Nucleus accumbens (tissue), 56 donors: ENCODE measurements at places on chromosomes 3 and 15.

GRCh38 chr3:157107037-157107436 is 52.9 kb downstream of the CCNL1 start:
- no peak for DNase-seq

DNA sequence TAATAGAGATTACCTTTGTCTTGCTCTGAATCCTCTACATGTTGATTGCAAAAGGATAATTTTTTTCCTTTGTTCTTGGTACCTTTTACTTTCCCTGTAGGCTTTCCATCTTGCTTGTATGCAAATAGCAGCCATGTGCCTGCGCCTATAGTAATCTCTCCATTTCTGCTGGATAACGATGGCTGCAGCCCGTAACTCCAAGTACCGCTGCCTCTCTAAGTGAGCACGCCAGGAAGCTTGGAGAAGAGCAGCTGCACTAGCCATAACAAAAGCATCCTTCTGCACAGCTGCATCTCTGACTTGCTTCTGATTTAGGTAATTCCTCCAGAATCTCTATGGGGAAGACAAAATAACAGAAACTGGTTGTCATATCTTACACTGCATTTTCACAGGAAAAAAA is 89.3 kb downstream of the NR2E3 start:
- no peak for DNase-seq

DNA sequence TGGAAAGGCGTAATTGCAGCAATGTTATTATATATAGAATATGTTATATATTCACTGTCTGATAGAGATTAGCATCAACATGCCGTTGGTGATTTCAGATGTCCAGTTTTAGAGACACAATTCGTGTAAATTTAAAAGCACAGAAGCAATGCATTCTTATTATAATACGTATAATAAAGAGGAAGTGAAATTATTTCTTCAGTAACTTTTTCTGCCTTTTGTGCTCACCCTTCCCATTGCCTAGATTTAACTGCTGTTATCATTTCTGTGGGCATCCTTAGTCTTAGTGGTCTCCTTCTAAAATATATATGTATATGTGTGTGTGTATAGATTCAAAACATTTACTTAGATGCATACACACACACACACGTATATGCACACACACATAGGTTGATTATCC is 592.5 kb upstream of the GOLIM4 start:
- no peak for DNase-seq

DNA sequence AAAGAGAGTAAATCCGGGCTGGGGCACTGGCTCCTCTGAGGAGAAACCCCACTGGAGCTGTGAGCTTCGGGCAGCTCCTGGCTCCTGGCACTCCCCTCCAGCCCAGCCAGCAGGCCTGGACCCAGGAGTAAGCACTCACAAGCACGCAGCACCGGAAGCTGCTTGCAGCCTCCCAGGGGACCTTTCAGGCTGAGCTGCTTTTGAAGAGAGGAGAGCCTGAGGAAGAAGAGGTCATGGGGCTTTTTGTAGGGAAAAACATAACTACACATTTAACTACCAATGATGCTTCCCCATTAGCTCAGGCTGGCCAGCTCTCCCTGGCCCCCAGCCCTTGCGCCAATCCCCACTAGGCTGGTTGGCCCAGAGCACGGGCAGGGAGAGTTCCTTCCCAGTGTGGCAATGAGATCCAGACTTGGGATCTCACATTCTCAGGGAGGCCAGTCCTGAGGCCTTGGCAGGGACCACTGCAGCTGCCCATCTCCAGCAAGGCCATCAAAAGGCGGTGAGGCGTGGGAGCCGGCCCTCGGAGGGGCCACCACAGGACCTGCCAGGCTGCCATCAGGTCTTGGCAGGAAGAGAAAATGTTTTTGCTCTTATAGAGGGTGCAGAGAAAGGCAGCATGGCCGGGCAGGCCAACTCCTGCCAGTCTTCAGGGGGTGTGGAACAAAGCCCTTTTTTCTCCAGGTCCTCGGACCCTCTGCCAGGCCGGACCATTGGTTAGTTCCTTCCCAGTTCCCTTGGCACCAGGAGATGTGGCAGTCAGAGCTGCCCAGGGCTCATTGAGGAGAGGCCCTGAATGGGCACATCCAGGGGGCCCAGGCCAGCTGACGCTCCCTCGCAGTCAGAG is 41.5 kb upstream of the MFGE8 start:
- DNase-seq = no peak

- no peak for DNase-seq
Observed at GRCh38 chr3:31331278-31331677, 201.4 kb upstream of the STT3B start.

DNA sequence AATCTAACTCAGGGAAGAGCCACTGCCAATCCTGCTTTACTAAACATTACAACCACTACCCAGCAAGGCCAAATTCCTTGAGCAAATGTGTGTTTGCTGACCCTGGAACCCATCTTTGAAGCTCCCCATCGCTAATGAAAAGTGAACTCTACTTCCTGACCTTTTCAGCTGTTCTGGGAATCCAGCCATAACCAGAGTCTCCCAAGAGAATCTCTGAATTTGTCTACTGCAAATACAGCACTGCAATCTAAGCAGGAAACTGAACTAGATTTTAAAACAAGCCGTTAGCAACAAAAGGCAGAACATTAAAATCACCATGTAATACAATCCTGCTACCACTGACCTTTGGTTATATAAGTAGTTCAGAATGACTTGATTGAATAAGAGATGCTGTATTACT is 309.2 kb downstream of the MAGI1 start:
- no peak for DNase-seq

DNA sequence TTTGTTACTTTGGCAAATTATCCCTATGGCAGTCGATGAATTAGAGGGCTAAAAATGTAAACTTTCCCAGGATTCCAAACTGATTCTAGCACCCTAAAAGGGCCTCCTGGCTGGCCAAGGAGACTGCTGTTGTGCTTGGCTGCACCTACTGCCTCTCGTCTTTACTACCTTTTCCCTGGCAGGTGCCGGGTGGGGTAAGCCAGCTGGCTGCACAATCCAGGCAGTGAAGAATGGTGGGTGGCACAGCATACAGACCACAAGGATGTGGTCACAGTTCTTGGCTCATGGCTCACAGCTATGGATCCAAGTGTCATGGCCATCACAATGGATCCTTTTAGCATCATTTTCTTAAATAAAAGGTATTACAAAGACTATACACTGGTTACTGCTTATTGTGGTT is 20.7 kb upstream of the SLC25A26 start:
- DNase-seq = no peak

DNA sequence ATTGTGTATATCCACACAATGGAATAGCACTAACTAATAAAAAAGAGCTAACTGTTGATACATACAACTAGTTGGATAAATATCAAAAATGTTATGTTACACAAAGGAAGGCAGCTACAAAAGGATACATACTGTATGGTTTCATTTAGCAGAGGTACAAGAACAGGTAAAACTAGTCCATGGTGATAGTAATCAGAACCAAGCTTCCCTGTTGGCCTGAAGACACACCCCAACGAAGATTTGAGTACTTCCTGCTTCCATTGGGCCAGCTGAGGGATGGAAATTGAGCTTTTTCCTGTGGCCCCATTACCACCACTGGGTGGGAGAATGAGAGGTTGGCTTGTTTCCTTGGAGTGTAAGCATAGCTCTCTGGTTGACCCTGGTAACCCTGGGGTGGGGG is 117.3 kb upstream of the CADPS start:
- no peak for DNase-seq

- no peak for DNase-seq
Observed at GRCh38 chr3:8488411-8488810, 13.2 kb upstream of the LMCD1 start.

DNA sequence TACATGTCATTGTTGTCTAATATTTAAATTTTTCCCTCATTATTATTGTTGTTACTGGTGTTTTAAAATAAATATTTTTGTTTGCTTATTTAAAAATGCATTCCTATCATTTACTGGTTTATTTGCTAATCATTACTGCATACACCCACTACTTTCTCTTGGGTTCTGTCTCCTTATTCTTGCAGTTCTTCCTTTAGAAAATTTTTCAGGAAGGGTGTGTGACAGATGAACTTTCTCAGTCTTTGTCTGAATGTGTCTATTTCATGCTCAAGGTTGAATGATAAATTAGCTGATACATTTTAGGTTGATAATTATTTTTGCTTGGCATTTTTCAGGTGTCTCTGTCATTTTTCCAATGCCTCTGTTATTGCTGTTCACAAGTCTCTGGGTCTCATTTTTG is 7.4 kb downstream of the AQP9 start:
- no peak for DNase-seq

- no peak for DNase-seq
Observed at GRCh38 chr3:48636149-48636655, 941 bp upstream of the SLC26A6 start.

DNA sequence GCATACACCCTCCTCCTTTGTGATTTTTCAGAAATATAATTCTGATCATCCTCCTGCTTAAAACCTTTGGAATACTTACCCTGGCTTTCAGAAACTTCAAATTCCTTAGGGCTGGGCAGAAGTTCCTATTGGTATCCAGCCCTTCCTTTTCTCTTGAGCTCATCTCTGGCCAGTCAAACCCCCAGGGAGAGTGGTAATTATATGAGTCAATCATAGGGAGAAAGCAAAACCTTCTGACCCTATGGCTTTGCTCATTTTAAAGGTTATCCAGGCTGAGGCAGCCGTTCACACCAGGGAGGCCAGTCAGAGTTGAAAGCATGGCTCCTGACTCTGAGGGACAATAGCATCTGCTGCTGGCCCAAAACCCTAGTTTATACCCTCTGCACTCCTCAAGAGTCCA is 23.9 kb upstream of the CTNNB1 start:
- DNase-seq = no peak

DNA sequence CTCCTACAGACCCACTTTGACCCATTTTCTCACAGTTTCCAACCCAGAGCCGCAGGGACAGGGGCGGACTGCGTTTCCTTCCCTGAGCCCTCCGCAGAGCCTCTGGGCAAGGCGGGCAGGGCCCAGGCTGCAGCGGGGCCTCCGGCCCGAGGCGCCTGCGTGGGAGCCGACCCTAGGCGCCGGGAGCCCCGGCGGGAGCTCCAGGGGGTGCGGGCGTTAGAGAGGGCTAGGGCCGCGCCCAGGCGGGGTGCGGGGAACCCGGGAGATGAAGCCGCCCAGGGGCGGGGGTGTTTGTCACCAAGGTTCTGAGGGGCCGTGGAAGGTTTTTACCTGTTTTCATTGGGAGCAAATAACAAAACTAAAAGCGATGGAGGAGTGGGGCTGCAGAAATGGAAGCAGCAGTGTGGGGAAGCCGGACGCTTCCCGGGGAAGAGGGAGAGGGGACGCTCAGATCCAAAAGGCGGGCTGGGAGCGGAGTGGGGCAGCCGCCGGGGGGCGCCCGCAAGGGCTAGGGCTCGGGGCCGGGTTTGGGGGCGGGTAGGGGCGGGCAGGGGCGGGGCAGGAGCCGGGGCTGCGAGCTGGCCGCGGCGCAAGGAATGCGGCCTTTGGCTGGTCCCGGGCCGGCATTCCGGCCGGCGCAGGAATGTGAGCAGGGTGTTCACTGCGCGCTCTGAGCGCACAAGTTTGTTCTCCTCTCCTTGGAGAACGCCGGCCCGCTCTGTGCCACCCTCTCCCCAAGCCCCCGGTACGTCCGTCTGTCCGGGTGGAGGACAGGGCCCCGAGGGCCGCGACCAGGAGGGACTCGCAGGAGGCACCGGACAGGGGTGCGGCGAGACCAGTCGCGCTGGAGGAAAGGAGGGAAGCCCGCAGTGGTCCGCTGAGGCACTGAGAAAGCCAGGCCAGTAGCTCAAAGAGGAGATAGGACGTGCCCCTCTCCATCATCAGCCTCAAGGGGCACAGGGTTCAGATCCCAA is 61.1 kb downstream of the AMOTL2 start:
- no peak for DNase-seq

DNA sequence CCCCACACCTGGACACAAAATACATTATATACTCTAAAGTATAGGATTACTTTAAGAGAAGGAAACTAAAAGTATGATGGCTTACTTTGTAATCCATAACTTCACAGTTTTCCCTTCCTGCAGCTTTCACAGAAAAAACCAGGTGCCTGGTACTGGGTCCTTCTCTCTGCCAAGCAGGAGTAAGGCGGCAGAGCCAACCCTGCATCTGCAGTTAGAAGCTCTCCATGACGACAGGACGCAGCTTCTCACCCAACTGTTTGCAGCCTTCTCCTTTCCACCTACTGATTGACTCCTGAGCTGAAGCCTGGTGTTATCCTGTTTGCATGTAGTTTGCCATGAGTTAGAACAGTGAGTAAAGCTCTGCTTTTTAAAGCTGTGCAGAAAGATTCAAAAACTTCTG is 6.7 kb downstream of the MRAS start:
- DNase-seq = no peak

DNA sequence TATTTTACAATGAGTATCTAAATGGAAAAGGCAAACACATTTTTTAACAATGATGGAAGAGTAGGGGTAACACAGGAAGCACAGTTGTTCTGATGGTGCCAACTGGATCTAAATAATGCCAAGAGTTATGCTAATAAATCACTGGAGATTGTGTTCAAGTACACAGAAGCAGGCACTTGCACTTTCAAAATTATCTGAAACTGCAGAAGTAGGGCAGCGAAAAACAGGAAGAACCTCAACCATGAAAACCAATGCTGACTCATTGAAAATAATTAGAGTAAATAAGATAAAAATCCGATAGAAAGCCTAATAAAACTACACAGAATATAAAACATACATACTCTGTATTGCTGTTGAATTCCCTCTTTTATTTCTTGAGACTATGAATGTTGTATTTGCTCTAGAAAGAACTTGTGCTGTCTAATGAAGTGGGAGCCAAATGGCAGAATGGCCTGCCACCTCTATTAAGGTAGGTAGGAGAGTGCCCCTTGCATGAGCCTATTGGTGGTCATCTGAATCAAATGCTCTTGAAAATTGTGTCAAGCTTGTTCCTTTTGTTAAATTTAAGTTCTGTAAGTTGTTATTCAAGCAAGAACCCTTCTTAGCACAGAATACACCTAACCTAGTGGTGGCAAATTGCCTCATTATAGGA is 93.7 kb downstream of the ABI3BP start:
- no peak for DNase-seq

GRCh38 chr3:186149319-186149960 is 40.6 kb upstream of the ETV5 start:
- DNase-seq = no peak

GRCh38 chr3:108190346-108190745 is 31.9 kb downstream of the IFT57 start:
- DNase-seq = no peak

DNA sequence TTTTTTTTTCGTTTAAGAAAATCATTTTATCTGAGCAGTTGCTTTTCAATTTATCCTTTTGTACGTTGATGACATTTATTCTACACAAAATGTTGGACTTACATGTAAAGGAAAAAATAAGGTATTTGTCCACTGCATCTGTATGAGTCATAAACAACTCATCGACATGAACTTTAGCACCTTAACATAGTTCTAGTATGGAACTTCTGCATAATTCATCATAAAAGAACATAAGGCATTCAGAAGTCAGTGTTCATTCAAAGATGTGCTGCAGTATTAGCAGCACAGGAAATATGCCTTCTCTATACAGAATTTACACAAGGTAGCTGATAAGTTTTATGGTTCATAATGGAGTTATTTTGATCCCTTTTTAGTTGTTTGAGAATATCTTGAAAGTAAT is 801.6 kb downstream of the CADM2 start:
- no peak for DNase-seq
